ENCODE measurements at places on chromosomes 13 and 19.

GRCh38 chr19:31749231-31749630, 400.0 kb upstream of the TSHZ3 start:
- no peak overlapping the region for H3K27ac ChIP-seq
- DNase-seq = no peak
- no peaks in the 10 kb centered on the region for H3K36me3 ChIP-seq
- H3K4me1 ChIP-seq = no peaks in the 10 kb centered on the region
- H3K4me3 ChIP-seq = no peak overlapping the region
- H3K27me3 ChIP-seq = peaks cover 29% of the 10 kb centered on the region

- H3K27ac ChIP-seq = peak overlapping the region; percentile 83
- H3K27me3 ChIP-seq = no peaks in the 10 kb centered on the region
- H3K36me3 ChIP-seq = no peaks in the 10 kb centered on the region
- no peak overlapping the region for H3K4me3 ChIP-seq
- peaks cover 30% of the 10 kb centered on the region for H3K4me1 ChIP-seq
These were observed 237.6 kb downstream of the LACC1 start for GRCh38 chr13:44117351-44117750.

DNA sequence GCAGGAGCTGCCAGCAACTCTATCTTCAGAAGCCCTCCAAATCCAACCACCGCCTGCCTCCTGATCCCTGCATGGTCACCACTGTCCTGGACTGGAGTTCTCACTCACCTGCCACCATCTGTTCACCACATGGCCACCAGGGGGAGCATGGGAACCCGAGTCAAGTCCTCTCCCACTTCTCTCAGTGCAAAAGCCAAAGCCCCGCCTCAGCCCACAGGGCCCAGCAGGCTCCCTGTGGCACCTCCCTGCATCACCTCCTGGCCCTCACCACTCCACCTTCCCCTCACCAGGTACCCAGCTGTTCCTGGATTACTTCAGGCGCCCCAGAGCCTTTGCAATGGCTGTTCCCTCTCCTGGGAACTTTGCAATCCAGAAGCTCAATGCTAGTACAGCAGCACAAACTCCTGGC, 5.3 kb downstream of the DHPS start:
- peaks cover 79% of the 10 kb centered on the region for H3K36me3 ChIP-seq
- DNase-seq = peak; percentile 78
- H3K27ac ChIP-seq = no peak overlapping the region
- H3K4me1 ChIP-seq = peaks cover 16% of the 10 kb centered on the region
- H3K4me3 ChIP-seq = no peak overlapping the region
- no peaks in the 10 kb centered on the region for H3K27me3 ChIP-seq

DNA sequence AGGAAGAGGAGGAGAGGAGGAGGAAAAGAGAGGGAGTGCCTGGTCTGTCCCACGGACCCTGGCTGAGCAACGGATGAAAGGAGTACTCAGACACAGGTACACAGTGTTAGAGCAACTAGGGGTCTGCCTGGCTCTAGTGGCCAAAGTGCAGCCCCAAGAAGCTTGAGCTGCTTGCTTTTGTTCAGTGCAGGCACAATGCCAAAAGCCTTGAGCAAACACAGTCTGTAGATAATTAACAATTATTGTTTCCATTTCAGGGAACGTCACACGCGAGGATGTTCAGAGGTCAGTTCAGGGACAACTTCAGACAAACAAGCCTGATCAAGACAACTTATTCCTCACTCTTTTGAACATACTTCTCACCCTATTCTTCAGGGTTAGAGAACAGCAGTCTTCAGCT, 32.2 kb upstream of the ZNF726 start:
- H3K27me3 ChIP-seq = peaks cover 13% of the 10 kb centered on the region
- H3K4me1 ChIP-seq = no peaks in the 10 kb centered on the region

DNA sequence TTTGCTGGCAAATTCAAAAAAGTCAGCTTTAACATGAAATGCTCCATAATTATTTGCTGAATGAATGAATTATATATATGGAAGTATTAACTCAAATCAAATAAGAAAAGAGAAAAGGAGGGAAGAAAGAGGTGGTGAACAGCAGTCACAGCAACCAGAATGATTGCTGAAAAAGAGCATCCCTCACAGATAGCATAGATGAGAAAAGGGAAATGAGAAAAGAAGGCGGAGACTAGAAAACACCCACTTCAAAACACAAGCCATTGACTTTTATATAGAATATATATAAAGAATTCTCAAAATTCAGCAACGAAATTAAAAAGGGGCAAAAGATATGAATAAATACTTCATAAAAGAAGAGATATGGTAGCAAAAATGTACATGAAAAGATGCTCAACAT, 75.2 kb downstream of the CAB39L start:
- H3K27me3 ChIP-seq = no peaks in the 10 kb centered on the region
- peak overlapping the region; percentile 7 for H3K4me3 ChIP-seq
- H3K4me1 ChIP-seq = peaks cover 19% of the 10 kb centered on the region

- H3K4me1 ChIP-seq = no peaks in the 10 kb centered on the region
- peak; percentile 10 for DNase-seq
- H3K27ac ChIP-seq = no peak overlapping the region
- H3K27me3 ChIP-seq = no peaks in the 10 kb centered on the region
- peaks cover 88% of the 10 kb centered on the region for H3K36me3 ChIP-seq
These were observed 20.5 kb downstream of the ATP4B start for GRCh38 chr13:113637262-113638160.

DNA sequence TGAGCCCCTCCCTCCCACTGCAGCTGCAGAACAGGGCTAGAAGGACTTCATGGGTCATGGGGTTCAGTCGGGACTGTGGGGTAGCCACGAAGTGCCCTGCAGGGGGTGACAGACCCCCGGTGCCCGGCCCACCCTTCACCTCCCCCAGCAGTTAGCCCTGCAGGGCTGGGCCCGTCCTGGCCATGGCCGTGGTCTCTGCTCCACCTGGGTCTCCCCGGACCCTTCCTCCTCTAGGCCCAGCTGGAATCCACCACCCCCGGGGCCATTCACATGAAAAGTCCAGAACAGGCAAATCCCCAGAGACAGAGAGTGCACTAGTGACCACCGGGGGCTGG, 17.3 kb downstream of the MKNK2 start:
- H3K36me3 ChIP-seq = peaks cover 7% of the 10 kb centered on the region
- H3K4me1 ChIP-seq = peaks cover 33% of the 10 kb centered on the region
- no peaks in the 10 kb centered on the region for H3K27me3 ChIP-seq
- peak overlapping the region; percentile 99 for H3K27ac ChIP-seq

DNA sequence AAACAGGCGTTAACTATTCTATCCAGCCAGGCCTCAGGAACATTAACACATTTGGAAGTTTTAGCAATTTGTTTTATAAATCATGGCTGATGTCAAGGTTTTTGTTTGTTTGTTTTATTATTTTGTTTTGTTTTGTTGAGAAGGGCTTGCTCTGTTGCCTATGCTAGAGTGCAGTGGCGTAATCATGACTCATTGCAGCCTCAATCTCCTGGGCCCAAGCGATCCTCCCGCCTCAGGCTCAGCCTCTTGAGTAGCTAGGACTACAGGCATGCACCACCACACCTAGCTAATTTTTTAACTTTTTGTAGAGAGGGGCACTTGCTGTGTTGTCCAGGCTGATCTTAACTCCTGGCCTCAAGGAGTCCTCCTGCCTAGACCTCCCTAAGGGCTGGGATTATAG, 28.3 kb downstream of the NUP58 start:
- H3K27ac ChIP-seq = no peak overlapping the region

DNA sequence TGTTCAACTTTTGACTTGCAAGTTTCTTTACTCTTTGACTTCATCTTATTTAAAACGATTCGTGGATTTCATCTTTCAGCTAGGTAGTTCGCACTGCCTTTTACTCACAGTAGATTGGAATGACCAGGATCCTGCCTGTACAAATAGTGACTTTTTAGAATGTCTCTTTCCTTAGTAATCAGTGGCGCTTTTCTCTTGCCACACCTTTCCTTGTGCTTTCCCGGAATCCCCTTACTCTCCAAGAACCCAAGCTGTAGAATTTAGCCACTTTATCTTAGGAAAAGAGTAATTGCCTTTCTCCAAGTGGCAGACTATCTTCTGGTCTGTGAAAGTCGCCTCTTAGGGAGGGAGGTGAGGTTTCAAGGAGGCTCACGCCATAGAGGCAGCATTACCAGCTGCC, 123.4 kb downstream of the LMO7 start:
- H3K36me3 ChIP-seq = no peaks in the 10 kb centered on the region
- H3K4me1 ChIP-seq = peaks cover 22% of the 10 kb centered on the region
- no peaks in the 10 kb centered on the region for H3K27me3 ChIP-seq
- no peak overlapping the region for H3K4me3 ChIP-seq

GRCh38 chr19:29860492-29860891, 48.7 kb downstream of the CCNE1 start:
- no peak overlapping the region for H3K27ac ChIP-seq
- no peak overlapping the region for H3K4me3 ChIP-seq
- no peaks in the 10 kb centered on the region for H3K36me3 ChIP-seq
- H3K27me3 ChIP-seq = peaks cover 79% of the 10 kb centered on the region
- H3K4me1 ChIP-seq = no peaks in the 10 kb centered on the region
